ENCODE measurements at places on chromosomes 6 and 20.
A peak's percentile ranks its signal among the peaks of the same experiment; 100 is the strongest.

- no peak for DNase-seq
Observed at GRCh38 chr20:23407781-23408464, 13.4 kb downstream of the NAPB start.

DNA sequence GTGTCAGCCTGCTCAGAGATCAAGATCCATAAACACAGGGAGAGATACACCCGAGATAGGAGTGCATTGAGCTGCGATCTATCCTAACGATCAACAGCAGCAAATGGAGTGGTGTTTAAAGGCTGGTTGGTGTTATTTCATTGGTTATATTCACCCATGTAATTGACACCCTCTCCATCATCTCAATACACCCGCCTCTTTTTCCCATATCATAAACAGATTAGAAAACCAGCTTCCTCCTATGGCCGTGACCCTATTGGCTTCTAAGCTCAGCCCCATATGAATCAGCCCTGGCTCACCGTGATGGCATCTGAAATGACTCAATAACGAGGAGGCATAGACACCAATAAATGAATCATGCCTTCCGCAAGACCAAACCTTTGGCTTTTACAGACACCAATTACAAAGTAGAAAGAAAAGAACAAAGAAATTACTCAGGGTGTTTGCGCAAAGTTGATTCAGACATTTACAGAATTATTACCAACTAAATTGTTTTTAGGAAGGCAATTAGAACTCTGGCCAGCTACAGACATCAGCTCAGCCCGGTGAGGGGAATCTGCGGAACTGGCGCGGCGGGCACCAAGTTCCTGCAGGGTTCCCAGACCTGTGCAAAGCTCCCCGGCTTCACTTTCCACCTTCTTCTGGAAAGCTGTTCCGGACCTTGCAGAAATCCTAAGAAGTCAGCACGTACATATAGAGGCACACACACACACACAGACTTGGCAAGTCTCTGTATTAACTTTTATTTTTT is 11.5 kb downstream of the PMEPA1 start:
- peak; percentile 99 for DNase-seq

DNA sequence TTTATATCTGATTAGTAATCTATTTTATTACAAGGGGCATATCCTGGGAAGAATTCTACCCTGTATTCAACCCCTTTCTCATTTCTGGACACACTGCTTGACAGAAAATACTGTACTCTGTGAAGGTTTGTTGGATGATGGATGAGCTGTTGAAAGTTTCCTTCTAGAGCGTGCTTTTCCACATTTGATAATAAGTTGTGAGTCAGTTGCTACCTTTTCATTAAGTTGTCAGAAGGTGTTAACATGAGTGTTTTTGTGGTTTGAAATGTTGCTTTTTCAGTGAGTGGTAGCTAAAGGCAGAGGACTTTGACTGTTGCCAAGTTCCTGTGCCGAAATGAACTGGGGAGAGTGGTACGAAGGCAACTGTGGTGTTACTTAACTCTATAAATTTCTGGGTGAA is 3.9 kb upstream of the ECI2 start:
- DNase-seq, result no peak

DNA sequence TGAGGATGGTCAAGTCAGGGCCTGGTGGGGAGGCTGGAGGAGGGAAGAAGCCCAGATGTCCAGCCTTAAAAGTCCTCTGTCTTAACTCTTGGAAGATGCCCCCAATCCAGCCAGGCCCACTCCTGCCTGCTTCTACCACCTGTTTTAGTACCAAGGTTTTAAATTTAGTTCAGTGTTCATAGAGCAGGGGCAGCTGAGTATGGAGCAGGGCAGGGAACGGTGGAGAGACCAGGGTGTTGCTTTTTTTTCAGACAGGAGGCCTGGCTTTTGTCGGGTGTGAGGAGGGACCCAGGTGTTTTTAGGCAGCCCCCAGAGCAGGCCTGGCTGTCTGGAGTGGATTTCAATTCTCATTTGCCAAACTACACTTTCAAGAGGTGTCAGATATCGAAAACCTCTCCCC is 278.8 kb downstream of the CDC5L start:
- no peak for DNase-seq

- peak; percentile 42 for DNase-seq
Observed at GRCh38 chr6:31178143-31179041, 7.9 kb upstream of the POU5F1 start.

DNA sequence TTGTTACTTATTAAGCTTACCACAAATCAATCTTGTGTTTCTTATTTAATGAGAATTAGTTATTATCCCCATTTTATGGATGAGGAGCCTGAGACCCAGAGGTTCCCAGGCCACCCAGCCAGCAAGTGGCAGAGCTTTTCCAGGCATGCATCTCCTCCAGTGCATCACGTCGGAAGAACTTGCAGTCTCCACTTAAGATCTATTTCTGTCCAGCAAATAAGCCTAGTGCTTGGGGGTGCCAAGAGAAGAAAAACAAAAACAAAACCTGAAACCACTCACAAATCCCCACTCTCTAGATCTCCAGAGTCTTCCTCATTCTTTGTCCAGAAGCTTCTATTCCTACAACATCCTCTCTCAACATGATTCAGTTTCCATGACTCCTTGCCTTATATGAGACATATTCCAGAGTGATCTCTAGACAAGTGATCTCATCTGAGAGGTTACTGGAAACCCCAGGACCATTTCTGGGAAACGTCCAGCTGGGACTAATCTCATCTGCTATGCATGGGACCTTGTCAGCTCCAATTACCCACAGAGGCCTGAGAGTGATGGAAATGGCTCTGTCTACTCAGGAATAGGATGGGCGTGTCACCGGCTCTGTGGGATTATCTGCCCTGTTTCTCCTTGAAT is 4.1 kb downstream of the GUCA1B start:
- peak; percentile 85 for DNase-seq

- no peak for DNase-seq
Observed at GRCh38 chr6:170553534-170554012, 466 bp upstream of the PSMB1 start.

- DNase-seq, result no peak
Observed at GRCh38 chr20:61797971-61798411, 267.7 kb downstream of the TAF4 start.

DNA sequence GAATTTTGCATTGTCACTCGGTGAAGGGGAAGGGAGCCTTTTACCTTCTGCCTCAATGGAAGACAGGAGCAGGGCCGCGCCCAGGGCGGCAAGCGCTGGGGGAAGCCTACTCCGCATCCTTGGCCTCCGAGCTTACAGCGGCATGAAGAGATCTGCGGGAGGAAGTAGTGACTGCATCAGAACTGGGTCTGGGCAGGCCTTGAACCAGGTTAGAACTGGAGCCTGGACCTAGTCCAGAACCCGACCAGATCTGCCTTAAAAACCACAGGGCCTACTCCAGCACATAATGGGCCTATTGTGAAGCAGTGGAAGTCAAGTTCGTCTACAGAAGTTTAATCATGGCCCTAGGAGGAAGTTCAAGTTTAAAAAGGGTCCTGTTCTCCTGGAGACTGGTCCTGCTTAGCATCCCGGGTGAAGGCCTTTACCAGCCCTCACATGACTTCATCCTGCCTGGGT is 3.1 kb downstream of the COL12A1 start:
- DNase-seq, result no peak

DNA sequence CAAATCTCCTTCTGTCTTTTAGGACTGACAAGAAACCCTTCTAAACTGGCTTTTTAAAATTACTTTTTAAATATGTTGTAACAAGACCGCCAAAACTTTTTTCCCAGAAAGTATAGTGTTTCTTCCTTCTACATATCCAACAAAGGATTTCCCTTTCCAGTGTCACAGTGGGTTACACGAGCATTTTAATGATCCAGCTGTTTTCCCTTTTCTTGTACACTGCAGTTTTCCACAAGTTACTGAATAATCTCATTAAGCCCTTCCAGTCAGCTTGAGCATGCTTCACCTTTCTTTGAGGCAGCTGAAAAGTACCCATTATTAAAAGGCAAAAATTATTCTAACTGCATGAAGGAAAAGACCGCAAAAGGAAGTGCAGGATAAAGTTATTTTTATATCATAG is 48.6 kb downstream of the CD24 start:
- DNase-seq, result no peak

DNA sequence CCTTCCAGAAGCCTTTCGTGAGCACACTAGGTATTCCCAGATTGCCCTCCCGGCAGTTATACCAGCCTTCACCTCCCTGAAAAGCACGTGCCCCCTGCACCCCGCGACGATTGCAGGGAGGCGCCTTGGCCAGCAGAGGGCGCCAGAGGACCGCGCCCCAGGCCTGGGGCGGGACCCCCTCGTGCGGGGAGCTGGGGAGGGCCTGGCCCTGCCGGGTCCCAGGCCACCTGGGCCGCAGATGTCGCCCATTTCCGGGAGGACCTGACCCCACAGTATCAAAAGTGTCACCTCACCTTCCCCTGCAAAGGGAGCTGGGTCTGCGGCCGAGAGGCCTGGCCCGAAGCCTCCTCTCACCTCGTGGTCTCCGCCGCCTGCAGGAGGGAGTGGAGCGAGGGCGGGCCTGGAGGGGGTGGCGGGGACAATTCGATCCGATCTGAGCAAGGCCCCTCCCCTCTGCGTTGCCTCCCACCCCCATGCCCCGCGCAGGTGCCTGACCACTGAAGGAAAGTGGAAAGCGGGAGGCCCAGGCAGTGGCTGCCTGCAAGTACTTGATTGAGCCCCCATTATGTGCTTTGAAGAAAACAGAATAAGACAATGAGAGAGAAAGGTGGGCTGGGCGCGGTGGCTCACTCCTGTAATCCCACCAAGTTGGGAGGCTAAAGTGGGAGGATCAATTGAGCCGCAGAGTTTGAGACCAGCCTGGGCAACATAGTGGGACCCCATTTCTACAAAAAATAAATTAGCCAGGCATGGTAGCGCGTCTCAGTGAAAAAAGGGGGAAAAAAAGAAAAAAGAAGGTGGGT is 3.5 kb upstream of the SNAI1 start:
- peak; percentile 47 for DNase-seq

- no peak for DNase-seq
Observed at GRCh38 chr6:144785056-144785455, 499.9 kb downstream of the UTRN start.

DNA sequence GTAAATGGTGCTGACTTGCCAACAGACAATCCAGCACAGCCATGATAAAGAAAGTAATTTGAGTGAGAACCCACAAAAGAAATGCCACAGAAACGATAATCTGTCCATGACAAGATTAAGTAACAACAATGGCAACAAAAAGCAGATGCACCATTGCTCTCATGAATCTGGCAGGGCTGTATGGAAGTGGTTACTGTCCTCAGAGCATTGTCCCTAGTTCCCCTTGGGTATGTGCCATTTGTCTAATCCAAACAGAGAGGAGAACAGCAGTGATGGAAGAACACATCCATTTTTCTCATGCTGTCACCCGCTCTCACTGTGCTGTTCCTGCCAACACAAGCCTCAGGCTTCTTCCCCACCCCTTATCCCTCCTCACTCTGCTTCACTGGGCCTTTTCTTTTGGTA is 65.8 kb downstream of the REV3L start:
- no peak for DNase-seq

GRCh38 chr6:1787894-1788293 is 178.2 kb downstream of the FOXC1 start:
- DNase-seq, result peak; percentile 76

DNA sequence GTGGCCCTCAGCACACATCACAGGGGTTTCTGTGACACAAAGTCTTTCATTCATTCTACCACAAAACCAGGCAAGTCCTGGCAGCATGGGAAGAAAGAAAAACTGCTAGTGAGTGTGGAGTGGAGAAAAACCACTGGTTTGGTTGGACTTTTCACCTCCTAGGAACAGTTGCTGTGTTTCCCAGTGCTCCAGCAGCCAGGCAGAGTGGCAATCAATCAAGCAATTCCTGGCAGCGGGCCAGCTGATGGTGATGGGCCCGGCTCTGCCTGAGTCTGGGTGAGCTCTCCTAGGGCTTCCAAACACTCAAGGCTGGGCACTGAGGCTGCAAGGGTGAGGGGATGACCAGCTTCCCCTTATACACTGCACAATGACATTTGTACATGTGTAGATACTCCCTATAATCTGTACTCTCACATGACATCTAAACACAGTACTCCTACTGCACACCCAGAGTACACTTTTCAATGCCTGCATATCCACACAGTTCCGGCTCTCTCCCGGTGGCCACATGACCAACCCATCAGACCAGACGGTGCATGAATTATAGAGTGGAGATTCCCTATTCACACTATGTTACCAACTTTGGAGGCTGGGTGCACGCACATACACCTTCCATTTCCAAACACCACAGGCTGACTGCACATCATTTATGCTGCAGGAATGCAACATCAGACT is 156.6 kb downstream of the UNC5CL start:
- DNase-seq, result no peak

DNA sequence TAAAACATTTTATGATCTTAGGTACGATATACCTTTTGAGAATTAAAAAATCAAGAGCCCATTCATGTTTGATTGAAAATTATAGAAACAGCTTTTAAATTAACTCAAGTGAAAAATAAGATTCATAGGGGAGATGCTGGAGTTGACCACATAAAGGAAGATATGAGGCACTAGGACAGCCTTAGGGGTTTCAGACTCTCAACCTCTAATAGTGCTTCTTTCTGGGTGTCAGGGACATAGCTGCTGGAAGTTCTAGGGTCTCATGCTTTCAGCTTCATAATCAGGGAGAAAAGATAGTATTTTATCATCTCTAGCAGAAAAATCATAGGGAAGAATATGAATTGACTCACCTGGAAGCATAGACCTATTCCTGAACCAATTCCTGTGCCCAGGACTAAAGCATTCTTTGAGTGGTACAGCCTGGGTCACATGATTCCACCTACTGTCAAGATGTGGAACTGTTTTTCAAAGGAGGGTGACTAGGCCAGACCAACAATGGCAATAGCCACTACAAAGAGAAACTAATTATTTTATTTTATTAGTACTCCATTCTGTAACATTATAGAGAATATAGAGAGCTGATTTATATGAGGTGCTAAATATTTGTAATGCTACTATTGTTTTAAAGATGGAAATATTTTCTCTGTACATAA is 27.8 kb upstream of the CENPW start:
- DNase-seq, result peak; percentile 47

DNA sequence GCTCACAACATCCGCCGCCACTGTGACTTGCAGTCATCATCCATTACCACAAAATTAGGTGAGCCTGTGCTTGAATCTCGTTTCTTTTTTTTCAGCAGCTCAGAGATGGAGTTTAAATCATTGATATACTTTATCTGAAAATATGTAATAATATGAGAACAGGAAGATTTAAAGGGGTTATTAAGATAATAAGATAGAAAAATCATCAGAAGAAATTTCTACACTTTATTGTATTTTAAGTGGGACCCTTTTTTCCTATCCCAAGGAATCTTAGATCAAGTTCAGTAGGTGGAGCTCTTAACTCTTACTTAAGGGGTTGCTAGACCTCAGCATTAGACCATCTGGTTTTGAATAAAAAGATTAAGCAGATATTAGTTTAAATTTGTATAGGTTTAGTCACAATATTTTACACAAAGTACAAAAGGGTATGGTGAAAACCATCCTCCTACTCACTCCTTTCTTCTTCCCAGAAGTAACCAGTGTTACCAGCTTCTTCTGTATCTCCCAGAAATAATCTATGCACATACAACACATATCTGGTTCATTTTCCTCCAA is 9.4 kb upstream of the NCOA7 start:
- DNase-seq, result no peak
